Activated T-cell treated with anti-CD3 and anti-CD28 coated beads, Interleukin-2, amount 50 U/mL, for 48 hours (primary cell): ENCODE measurements at places on chromosomes 3 and 15.

- DNase-seq: no peak
These were observed 29.0 kb downstream of the CMSS1 start for GRCh38 chr3:99846477-99847160.

- DNase-seq: no peak
These were observed 8.3 kb upstream of the TASOR start for GRCh38 chr3:56691165-56692000.

GRCh38 chr3:29609328-29609811 is 328.5 kb downstream of the RBMS3 start:
- no peak for DNase-seq

GRCh38 chr3:14801031-14801430 is 17.7 kb upstream of the FGD5 start:
- DNase-seq: no peak

DNA sequence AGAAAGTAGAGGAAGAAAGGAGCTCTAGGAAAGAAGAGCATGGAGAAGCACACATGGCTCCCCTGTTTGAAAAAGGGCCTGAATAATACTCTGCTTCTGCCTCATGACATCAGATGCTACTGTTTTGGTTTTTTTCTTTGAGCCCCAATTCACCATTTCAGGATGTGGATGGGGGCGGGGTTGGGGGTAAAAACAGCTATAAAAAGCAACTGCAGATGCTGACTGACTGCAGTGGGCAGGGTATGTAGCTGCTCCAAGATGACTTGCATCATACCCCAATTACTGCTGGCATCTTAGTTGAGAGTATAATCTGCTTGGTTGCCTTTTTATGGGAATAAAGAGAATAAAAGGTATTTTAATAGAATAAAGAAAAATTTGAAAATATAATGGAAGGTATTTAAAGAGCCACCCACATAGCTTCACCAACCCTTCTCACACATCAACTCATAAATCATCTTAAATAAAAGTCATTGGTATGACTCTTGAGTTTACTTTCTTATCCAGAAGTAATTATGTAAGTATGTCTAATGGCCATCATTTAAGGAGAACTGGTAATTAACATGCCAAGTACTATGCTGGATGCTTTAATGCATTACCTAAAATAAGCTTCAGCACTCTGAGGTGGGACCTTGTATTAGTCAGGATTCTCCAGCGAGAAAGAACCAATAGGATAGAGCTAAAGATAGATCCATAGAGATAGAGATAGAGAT is 36.4 kb upstream of the TMEM45A start:
- no peak for DNase-seq

DNA sequence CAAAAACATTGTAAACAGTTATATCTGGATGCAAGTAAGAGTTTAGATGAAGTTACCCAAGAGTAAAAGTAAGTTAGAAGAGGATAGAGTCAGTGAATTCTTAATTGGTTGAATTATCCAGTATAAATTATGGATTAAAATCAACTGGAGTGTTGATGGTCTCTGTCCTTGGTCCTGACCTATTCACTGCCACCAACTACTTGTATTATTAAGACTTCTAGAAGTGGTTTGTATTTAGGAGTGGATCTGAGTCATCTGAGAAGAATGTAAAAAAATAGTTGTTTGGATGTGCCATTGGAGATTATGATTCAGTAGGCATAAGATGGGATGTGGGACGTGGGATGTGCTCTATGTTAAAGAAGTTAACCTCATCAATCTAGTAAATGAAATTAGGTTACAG is 86.4 kb downstream of the SYNPR start:
- DNase-seq: no peak

DNA sequence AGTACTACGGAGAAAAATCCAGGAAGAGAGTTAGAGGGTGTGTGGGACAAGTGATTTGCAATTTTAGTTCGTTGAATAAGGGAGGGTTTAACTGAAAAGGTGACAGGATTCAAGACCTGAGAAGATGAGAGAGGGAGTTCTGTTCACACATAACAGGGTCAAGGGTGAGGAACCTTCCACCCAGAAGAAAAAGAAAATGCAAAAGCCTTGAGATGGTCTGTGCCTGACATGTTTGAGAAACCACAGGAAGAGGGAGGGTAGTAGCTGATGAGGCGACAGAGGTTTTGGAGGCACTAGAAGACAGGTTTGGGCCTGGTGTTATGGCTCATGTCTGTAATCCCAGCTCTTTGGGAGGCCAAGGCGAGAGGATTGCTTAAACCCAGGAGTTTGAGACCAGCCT is 591 bp upstream of the SLC25A20 start:
- peak; percentile 46 for DNase-seq

GRCh38 chr15:83813682-83814081 is 159.8 kb downstream of the ADAMTSL3 start:
- no peak for DNase-seq

GRCh38 chr15:41333026-41333562 is 413 bp downstream of the NUSAP1 start:
- DNase-seq: no peak

- no peak for DNase-seq
These were observed 24.1 kb upstream of the BBX start for GRCh38 chr3:107498646-107499045.

GRCh38 chr3:143526011-143526545 is 322.2 kb downstream of the SLC9A9 start:
- DNase-seq: no peak

DNA sequence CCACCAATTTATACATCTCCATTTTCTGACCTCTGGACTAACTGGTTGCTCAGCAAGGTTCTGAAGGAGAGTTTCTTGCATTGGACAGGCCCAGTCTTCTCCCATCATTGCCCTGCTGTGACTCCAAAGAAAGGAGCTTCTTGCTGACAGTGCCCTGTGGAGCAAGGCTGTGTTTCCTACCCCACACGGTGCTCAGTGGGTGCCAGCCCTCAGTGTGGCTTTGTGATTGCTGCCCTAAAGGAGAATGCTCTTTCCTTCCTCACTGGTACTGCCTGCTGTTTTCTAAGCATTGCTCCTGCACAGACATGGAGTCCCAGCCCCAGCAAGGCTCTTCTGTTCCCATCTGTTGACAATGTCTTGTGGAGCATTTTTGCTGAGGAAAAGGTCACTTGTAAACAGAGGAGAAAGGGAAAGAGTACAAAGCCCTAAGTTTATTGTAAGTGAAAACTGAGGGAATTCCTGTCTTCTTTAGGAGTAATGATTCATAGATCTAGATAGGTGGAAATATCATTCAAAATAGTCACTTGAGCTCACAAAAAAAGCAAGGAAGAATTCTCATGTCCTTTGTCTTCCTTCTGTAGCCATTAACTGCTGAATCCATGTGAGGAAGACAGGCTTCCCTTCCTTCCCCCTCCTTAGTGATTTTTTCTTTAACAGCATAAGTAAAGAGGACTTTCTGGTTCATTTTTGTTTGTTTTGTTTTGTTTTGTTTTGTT is 62.9 kb downstream of the HMG20A start:
- DNase-seq: no peak

DNA sequence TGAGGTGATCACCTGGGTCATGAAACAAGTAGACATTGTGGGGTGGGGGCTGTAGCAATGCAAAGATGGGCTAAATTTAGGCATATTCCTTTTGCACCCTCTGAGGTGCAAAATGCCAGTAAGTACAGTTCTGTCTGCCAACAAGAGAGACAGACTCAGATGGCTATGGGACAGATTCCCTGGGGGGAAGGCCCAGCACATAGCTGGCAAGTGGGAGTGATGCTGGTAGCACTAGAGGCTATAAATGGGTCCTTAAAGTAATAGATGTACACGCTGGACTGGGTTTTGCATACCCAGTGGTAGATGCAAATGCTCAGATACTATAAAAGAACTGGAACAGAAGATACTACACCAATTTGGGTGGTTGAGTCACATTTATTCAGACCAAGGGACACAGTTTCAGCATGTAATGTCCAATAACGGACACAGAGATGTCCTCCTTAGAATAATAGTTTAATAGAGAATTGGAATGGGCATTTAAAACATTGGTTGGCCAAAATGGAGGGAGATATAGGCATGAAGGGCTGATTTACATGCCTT is 67.4 kb upstream of the RNU6-1 start:
- DNase-seq: no peak

DNA sequence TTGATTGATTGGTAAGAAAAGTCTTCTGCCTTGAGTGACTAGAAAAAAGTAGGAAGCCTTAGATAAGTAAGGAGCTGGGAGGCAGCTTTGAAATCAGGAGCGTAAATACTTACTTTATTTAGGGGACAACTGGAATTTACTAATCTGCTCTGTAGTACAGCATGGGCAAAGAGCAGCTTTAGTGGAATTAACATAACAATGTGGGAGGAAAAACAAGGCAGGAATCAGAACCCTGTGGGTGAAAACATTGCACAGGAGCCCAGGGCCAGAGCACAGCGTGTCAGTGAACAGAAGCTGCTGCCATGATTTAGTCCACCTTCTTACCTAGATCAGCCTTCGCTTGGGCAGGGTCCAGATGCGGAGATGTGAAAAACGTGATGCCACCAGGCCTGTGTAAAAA is 14.6 kb downstream of the FMN1 start:
- DNase-seq: no peak

GRCh38 chr3:117587416-117587815 is 877.8 kb downstream of the TUSC7 start:
- DNase-seq: no peak

DNA sequence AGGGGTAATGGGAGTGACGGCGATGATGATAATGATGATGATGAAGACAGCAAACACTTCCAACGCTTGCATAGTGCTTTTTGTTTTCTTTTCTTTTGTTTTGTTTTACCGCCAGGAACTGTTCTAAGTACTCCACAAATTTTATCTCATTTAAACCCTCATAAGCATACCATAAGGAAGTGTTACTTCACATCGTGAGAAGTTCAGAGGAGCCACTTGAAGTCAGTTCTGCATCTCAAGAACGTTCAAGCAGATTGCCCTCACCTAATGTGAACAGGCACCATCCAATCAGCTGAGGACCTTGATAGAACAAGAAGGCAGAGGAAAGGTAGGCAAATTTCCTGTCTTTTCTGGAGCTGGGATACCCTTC is 104.1 kb downstream of the LSM3 start:
- no peak for DNase-seq

GRCh38 chr3:41418961-41419691 is 219.8 kb downstream of the CTNNB1 start:
- peak; percentile 31 for DNase-seq

- no peak for DNase-seq
These were observed 32.8 kb downstream of the LINGO1 start for GRCh38 chr15:77599899-77600298.

DNA sequence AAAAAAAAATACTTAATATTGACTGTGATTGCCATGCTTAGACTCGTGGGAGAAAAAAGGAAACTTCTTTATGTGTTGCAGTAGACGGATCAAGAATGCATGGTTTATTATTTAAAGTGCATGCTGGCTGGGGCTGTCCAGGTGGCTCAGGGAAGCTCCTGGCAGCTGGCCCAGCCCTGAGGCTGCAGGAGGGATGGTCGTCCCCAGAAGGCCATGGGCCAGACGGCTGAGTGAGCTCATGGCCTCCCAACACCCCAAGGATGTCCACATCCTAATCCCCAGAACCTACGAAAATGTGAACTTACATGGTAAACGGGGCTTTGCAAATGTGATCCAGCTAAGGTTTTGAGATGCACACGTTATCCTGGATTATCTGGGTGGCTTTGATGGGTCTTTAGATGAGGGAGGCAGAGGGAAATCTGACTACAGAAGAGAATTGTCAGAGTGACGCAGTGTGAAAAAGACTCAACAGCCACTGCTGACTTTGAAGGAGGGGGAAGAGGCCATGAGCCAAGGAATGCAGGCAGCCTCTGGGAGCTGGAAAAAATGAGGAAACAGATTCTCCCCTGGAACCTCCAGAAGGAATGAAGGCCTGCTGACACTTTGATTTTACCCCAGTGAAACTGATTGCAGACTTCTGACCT is 29.8 kb downstream of the ADAMTS17 start:
- no peak for DNase-seq
